ENCODE measurements at places on chromosomes 1 and 21. TPM values are rescaled to one million over a fixed set of nuclear protein-coding genes. Genes with fewer than 3 reads are reported as not detected.

Gene RORC
- total RNA-seq: not detected

Gene APCS
- not detected for total RNA-seq

Gene AMY1C
- not detected for total RNA-seq

Gene LCA5L
- total RNA-seq: 0.86 TPM

Gene SELENBP1
- total RNA-seq: 51.1 TPM

Gene SPAG17
- total RNA-seq: 2.7 TPM

DNA sequence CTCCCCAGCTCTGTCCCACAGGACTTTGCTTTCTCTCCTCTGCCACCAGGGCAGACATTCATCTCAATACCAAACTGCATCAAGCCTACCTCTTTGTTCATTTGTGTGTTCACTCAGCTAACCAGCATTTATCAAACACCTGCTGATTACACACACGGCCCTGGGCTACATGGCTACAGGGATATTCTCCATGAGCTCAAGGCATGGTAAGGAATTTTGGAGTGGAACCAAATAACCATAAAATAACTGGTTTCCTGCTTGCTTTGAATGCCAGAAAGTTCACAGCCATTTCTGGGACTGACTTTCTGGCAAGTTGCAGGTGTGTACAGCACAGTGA is 54.6 kb downstream of the LDLRAD2 start:
- no peak for DNase-seq
- peaks cover 20% of the 10 kb centered on the region for H3K36me3 ChIP-seq
- H3K4me3 ChIP-seq: no peak overlapping the region
- H3K27me3 ChIP-seq: no peaks in the 10 kb centered on the region
- peaks cover 4% of the 10 kb centered on the region for H3K4me1 ChIP-seq
- no peak overlapping the region for H3K27ac ChIP-seq

DNA sequence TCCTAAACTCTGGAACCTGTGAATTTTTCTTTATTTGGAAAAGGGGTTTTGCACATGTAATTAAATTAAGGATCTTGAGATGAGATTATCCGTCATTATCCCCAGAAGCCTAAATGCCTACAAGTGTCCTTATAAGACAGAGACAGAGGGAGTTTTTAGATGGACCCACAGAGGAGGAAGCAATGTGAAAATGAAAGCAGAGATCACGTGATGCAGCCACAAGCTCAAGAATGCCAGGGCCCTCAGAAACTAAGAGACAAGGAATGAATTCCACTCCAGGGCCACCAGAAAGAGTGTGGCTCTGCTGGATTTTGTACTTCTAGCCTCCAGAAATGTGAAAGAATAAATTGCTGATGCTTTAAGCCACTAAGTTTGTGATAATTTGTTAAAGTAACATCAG is 183.6 kb upstream of the UBE2U start:
- peak overlapping the region; percentile 94 for H3K27ac ChIP-seq
- H3K4me3 ChIP-seq: no peak overlapping the region
- H3K36me3 ChIP-seq: peaks cover 9% of the 10 kb centered on the region
- H3K4me1 ChIP-seq: peaks cover 40% of the 10 kb centered on the region
- DNase-seq: no peak
- no peaks in the 10 kb centered on the region for H3K27me3 ChIP-seq

- no peak overlapping the region for H3K4me3 ChIP-seq
- DNase-seq: no peak
- H3K4me1 ChIP-seq: peaks cover 2% of the 10 kb centered on the region
- H3K36me3 ChIP-seq: no peaks in the 10 kb centered on the region
- peaks cover 30% of the 10 kb centered on the region for H3K27me3 ChIP-seq
Observed at GRCh38 chr1:30845237-30845903, 63.2 kb downstream of the SDC3 start.

GRCh38 chr1:98388441-98388840 is 273.1 kb upstream of the SNX7 start:
- no peaks in the 10 kb centered on the region for H3K27me3 ChIP-seq
- H3K4me1 ChIP-seq: peaks cover 22% of the 10 kb centered on the region
- no peak overlapping the region for H3K4me3 ChIP-seq
- no peak for DNase-seq
- H3K36me3 ChIP-seq: no peaks in the 10 kb centered on the region

DNA sequence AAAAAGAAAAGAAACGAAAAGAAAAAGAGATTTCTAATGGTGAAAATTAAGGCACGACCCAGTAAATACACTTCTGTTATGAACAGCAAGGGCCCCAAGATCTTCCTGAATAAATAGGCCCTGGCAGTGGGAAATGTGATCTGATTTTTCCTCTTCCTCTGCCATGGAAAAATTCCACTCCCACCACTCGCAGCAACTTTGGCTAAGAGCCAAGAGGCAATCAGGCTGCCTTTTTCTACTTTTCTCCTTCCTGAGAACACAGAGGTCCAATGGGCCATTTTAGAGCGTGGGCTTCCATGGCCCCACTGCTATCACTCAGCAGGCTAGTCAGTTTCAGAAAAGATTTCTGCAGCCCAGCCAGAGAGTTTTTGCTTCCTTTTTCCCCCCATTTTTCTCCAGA is 33.7 kb upstream of the AK4 start:
- peak overlapping the region; percentile 48 for H3K27ac ChIP-seq
- no peaks in the 10 kb centered on the region for H3K27me3 ChIP-seq
- H3K4me1 ChIP-seq: peaks cover 19% of the 10 kb centered on the region
- DNase-seq: no peak
- H3K4me3 ChIP-seq: no peak overlapping the region

GRCh38 chr1:182588500-182589396 is at the start of gene RNASEL:
Gene RNASEL (minus strand): TSS chr1:182589256. CDS start chr1:182586806, 2,450 bp downstream.
- H3K36me3 ChIP-seq: peaks cover 17% of the 10 kb centered on the region
- H3K27me3 ChIP-seq: no peaks in the 10 kb centered on the region
- H3K4me3 ChIP-seq: peak within 1 kb of the TSS; percentile 88
- peak; percentile 44 for DNase-seq
- H3K4me1 ChIP-seq: peaks cover 16% of the 10 kb centered on the region
- peak within 1 kb of the TSS; percentile 98 for H3K27ac ChIP-seq

- no peak for DNase-seq
- peaks cover 25% of the 10 kb centered on the region for H3K4me1 ChIP-seq
- no peaks in the 10 kb centered on the region for H3K36me3 ChIP-seq
- H3K27ac ChIP-seq: no peak overlapping the region
- peaks cover 66% of the 10 kb centered on the region for H3K27me3 ChIP-seq
Observed at GRCh38 chr1:112316254-112316913, 79.6 kb upstream of the CTTNBP2NL start.

DNA sequence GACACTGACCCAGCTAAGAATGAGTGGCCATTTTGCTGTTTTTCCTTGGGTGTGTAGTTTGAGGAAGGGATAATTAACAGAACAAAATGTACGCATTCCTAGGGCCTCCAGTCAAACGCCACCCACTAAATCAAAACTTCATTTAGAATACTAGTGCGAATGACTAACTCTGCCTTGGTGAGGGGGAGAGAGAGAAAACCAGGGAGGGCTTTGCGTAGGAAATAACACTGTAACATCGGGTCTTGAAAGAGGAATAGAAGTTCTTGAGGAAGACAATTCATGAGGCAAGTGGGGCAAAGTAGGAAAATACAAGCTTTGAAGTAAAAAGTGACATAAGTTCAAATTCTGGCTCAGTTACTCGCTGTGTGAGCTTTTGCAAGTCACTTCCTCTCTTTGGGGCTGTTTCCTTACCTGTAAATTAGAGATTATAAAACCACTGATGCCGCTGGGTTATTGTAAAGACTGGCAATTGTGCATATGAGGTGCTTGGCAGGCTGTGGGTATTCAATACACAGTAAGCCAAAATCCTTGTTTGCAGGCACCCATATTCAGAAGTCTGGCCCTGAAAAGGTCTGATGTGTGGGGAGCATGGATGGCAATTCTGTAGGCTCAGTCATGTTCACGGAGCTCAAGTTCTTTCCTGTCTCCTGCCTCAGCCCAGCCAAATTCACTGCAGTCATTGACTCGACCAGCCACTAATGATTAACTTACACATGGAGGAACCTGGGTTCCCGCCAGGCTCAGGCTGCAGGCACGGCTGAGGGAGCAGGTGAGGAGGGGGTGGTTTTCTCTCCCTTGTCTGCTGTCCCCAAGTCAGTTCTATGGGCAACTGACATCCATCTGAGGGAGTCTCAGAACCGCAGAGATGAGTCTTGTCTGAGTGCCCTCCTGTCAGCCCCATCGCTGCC is 140.3 kb upstream of the CSF3R start:
- H3K36me3 ChIP-seq: no peaks in the 10 kb centered on the region
- H3K27ac ChIP-seq: no peak overlapping the region
- H3K4me3 ChIP-seq: no peak overlapping the region
- H3K4me1 ChIP-seq: no peaks in the 10 kb centered on the region
- no peak for DNase-seq

- DNase-seq: no peak
- no peak overlapping the region for H3K27ac ChIP-seq
- peaks cover 10% of the 10 kb centered on the region for H3K4me1 ChIP-seq
- H3K27me3 ChIP-seq: no peaks in the 10 kb centered on the region
- no peaks in the 10 kb centered on the region for H3K36me3 ChIP-seq
Observed at GRCh38 chr1:84758968-84759491, 68.8 kb upstream of the SSX2IP start.

DNA sequence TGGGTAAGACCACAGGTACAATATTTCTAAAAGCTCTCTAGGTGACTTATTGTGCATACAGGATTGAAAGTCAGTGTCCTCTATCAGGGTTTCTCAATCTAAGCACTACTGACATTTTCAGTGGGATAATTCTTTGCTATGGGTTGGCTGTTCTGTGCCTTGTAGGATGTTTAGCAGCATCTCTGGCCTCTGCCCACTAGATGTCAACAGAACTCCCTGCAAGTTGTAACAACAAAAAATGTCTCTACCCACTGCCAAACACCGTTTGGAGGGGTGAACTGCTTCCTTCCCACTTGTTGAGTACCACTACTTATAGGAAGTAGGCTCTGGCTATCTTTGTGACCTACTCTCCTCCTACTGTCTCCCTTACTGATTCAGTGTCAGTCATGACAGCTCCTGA is 90.1 kb upstream of the ZRANB2 start:
- H3K36me3 ChIP-seq: no peaks in the 10 kb centered on the region
- H3K4me3 ChIP-seq: no peak overlapping the region
- H3K27ac ChIP-seq: no peak overlapping the region
- no peaks in the 10 kb centered on the region for H3K4me1 ChIP-seq
- no peaks in the 10 kb centered on the region for H3K27me3 ChIP-seq

GRCh38 chr1:229227298-229227919 is 43.5 kb upstream of the RAB4A start:
- H3K27me3 ChIP-seq: no peaks in the 10 kb centered on the region
- DNase-seq: peak; percentile 89
- H3K4me1 ChIP-seq: peaks cover 66% of the 10 kb centered on the region
- peak overlapping the region; percentile 55 for H3K27ac ChIP-seq

Measured in mesothelial cell of epicardium (in vitro differentiated cells).